ENCODE measurements at places on chromosomes 5 and 9. TPM values are rescaled to one million over a fixed set of nuclear protein-coding genes. Genes with fewer than 3 reads are reported as not detected.

DNA sequence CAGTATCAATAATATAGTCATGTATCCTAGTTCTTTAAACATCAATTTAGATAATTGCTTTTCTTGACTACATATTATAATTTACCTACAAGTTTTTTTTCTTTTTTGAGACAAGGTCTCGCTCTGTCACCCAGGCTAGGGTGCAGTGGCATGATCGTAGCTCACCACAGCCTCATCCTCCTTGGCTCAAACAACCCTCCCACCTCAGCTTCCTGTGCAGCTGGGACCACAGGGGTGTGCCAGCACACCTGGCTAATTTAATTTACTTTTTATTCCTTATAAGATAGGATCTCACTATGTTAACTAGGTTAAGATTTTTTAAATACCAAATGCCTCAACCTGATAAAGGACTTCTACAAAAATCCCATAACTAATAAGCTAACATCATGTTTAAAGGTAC, 21.1 kb downstream of the UIMC1 start:
- no peak for DNase-seq

DNA sequence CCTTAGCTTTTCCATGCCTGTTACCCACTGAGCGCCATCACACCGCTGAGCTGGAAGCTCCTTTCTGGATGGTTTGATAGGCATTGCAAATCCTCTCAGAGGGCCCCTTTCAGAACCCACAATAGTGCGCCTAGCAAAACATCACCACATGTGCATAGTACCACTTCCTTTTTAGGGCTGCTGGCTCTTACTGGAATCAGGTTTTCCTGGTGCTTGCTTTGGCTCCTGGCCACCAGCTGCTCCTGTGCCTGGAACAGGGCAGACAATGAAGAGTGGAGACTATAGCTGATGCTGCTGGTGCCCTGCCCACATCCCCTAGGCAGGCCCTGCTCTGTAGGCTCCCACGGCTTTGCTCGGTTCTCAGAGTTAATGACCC, 163.6 kb upstream of the SEMA6A start:
- no peak for DNase-seq

- no peak for DNase-seq
Measured at GRCh38 chr9:123861086-123861755, 68.7 kb downstream of the DENND1A start.

DNA sequence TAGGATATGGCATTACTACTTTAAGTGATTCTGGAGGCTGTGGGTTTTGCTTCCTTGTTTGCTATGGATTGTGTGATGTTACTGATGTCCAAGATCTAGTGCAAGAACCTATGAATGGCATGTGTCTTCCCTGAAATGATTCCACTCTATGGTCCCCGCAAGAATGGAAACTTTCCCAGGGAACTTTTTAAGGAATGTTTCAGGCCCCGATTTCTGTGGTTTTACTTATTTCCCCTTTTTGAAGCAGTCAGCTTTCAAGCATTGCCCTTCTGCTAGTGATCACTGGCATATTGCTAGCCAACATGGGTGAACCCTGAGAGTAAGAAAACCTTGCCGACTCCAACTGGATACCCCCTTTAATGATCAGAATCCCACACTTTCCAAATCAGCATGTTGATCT, 26.6 kb upstream of the CD180 start:
- no peak for DNase-seq

DNA sequence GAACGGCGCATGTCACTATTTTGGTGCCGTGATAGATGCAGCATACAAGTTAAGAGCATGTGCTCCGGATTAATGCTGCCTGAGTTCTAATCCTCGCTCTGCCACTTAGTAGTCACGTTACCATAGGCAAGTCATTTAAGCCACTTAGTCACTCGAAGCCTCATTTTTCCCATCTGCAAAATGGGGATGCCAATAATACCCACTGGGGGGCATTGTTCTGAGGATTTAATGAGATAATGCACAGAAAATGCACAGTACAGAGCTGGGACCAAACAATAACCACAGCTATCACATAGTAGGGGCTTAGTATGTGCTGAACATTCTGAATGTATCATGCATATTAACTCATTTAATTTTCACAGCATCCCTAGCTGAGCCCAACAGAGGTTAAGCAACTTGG, 9.1 kb downstream of the NIPAL4 start:
- no peak for DNase-seq

DNA sequence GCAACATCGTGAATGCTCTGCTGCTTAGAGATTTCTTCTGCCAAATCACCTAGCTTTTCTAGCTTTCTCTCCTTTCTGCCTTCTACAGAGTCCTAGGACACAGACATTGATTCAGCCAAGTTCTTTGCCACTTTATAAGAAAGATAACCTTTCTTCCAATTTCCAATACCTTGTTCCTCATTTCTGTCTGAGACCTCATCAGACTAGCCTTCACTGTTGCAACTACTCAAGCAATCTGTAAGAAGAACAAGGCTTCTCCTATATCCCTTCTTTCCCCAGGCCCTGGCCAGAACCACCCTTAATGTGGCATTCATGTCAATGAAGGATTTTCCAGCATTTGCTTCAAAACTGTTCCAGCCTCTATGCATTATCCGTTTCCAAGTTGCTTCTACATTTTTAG, 24.3 kb downstream of the FBXO10 start:
- DNase-seq = no peak

The DAB2 gene
- total RNA-seq = 30.1 TPM

- DNase-seq = peak; percentile 48
Measured at GRCh38 chr5:90940227-90940995, 381.8 kb downstream of the ADGRV1 start.

- DNase-seq = no peak
Measured at GRCh38 chr5:112878760-112879159, 17.7 kb downstream of the SRP19 start.

GRCh38 chr5:144230806-144231205, 60.1 kb downstream of the KCTD16 start:
- no peak for DNase-seq

DNA sequence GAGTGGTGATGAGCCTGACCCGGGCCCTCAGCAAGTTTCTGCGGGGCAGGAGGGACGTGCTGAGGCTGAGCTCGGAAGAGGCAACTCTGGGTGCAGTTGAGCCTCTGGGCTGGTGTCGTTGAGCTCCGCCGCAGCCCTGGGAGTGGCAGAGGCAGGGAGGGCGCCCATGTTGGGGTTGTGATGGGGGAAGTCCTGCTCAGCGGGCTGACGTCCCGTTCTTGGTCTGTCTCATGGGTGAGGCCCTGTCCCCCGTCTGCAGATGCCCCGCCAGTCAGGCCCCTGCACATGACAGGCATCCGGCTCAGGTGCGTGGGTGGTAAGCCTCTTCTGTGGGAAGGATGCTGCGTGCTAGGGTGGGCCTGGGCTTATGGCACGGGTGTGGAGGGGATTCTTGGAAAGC, 64.3 kb downstream of the RXRA start:
- no peak for DNase-seq

GRCh38 chr5:33901156-33901555, 9.4 kb upstream of the ADAMTS12 start:
- no peak for DNase-seq

The ROPN1L gene
- total RNA-seq = 0.39 TPM

DNA sequence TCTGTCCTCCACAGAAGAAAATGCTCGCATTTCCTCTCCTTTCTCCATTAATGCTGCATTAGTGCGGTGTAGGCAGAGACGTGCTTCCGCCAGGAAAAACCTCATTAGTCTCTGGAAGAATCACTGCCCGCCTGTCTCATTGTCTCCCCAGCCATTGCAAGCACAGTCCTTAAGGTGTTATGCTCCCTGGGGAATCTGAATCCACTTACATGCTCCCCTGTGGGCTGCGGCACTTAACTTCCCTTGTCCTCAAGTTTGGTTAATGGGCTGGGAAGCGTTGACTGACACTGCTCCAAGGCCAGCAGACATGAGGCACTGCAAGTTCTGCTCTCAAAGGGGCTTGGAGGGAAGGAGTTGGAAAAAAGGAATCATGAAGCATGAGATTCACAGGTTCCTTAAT, 41.6 kb downstream of the TARS1 start:
- DNase-seq = peak; percentile 71

The ECSCR gene
- total RNA-seq = 1.1 TPM

The GARIN3 gene
- not detected for total RNA-seq

The PCSK5 gene
- total RNA-seq = 0.17 TPM

GRCh38 chr5:123964884-123965283, 452.9 kb downstream of the CSNK1G3 start:
- DNase-seq = no peak

- no peak for DNase-seq
Measured at GRCh38 chr5:132371603-132371994, 2.1 kb downstream of the SLC22A5 start.

- no peak for DNase-seq
Measured at GRCh38 chr9:115057559-115057958, 60.4 kb downstream of the TNC start.

The GPX8 gene
- 54.7 TPM for total RNA-seq

The DMRTA1 gene
- 0.41 TPM for total RNA-seq

GRCh38 chr5:156240414-156240813, 86.5 kb upstream of the SGCD start:
- DNase-seq = no peak

GRCh38 chr5:83567741-83568140, 96.2 kb downstream of the VCAN start:
- no peak for DNase-seq

DNA sequence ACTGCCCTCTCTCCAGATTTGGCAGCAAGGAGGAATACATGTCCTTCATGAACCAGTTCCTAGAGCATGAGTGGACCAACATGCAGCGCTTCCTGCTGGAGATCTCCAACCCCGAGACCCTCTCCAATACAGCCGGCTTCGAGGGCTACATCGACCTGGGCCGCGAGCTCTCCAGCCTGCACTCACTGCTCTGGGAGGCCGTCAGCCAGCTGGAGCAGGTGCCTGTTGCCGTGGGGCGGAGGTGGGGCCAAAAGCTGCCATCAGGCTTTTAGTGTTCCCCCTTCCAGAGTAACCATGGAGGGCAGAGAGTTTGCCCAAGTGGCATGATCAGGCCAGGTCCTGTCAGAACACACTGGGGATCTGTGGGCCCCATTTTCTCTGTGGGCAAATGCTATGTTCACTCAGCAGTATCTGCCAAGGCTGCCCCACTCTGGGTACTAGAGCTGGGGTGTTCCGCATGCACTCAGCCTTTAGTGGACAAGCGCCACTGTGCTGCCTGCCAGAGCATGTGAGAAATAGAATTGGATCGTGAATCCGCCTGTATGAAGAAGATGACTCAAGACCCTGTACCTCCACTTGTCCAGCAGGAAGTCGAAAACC, 117.1 kb downstream of the DAB2IP start:
- DNase-seq = no peak

DNA sequence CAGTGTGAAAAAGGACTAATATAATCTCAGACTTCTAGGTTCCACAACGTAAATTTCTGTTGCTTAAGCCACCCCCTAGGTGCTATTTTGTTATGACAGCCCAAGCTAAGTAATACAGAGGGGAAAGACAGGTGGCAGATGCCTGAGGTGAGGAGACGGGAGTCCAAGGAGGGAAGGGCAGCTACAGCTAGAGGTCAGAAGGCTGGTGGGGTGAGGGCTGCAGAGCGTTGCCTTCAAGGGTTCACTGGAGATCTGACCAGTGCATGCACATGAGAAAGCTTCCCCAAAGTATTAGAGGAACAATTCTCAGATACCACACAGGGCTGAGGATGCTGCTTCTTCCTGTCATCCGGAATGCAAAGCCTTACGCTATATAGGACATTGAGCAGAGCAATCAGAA, 104.7 kb upstream of the IRX4 start:
- no peak for DNase-seq

The PHYHD1 gene
- 8.0 TPM for total RNA-seq

The DPH7 gene
- 56.9 TPM for total RNA-seq

DNA sequence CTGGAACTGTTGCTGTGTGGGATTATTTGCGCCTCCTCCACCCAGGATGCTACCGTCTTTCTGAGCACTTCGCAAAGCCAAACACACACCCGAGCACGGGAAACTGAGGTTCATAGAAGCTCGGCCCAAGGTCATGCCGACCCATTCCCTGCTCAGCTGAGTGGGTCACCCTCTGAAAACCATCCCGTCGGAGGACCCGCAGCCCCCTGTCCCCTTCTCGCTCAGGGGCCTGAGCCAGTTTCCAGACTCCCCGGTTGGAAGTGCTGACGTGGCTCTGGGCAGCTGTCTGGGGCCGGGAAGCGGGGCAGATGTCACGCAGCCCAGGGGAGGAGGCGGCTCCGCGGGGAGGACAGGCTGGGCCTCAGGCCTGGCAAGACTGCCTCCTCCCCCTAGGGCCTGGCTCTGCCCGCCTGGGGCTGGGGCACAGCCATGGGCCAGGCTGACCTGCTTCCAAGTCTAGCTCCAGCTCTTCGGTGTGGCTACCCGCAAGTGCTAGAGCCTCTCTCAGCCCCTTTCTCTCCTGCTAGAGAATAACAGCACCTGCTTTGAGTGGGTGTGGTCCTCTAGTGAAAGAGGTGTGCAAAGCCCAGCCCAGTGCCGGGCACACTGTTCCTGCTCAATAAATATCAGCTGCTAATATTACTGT, 9.9 kb upstream of the CXXC5 start:
- DNase-seq = no peak

DNA sequence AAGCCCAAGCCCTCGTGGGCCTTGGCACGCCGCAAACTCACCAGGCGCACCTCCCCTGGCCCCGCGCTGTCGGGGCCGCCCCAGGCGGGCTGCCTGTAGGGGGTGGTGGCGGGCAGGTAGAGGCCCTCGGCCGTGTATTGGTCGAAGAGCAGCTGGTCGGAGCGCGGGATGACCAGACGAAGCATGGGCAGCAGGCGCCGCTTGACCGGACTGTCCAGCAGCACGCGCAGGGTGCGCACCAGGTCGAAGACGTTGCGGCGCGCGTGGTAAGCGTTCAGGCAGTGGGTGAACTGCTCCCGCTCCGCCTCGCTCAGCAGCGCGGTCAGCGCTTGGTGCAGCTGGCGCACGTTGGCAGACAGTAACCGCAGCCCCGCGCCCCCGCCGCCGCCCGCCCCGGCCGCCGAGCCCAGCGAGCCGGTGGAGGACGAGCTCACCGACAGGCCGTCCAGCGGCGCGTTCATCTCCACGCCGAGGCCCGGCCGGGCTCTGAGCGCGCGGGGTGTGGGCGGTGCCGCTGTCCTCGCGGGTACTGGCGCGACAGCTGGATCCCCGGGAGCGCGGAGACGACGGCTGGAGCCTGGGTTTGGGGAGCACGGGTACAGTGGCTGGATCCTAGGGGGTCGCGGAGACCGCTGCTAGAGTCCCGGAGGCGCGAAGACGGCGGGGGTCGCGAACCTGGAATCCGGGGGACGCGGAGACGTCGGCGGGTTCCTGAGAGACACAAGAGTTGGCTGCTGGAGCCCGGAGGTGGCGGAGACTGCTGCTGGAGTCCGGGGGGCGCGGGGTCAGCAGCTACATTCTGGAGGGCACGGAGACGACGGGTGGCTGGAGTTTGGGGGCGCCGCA, 709 bp downstream of the WHRN start:
- DNase-seq = peak; percentile 43

DNA sequence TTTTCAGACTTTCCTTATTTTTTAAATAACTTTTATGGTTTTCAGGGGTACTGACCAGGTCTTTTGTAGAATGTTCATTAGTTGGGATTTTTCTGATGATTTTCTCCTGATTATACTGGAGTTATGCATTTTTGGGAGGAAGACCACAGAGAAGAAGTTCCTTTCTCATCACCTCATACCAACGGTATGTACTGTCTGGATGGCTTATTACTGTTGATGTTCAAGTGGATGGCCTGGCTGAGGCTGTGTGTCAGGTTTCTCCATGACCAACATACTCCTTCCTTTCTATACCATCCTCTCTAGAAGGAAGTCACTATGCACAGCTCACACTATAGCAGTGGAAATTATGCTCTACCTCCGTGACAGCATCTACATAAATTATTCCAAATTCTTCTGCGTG, 71.1 kb upstream of the NR3C1 start:
- DNase-seq = no peak

GRCh38 chr5:126377424-126377823, 45.8 kb upstream of the GRAMD2B start:
- DNase-seq = no peak

- DNase-seq = no peak
Measured at GRCh38 chr9:96487949-96488348, 38.0 kb downstream of the HABP4 start.

Data from A673 (cell line).